ENCODE measurements at places on chromosomes 16 and 17. TPM values are rescaled to one million over a fixed set of nuclear protein-coding genes. Genes with fewer than 3 reads are reported as not detected.

The OTOP3 gene
- total RNA-seq: not detected

The TBC1D3G gene
- total RNA-seq: not detected

The SNX11 gene
- total RNA-seq: 12.3 TPM

The MSRB1 gene
- 7.4 TPM for total RNA-seq

The TTC19 gene
- total RNA-seq: 33.5 TPM

The KIF18B gene
- 12.4 TPM for total RNA-seq

The CES5A gene
- total RNA-seq: not detected

The RAPGEFL1 gene
- total RNA-seq: 4.9 TPM
